ENCODE measurements at places on chromosomes 11 and 22. TPM values are rescaled to one million over a fixed set of nuclear protein-coding genes. Genes with fewer than 3 reads are reported as not detected.

Gene ACCS
- total RNA-seq = 3.1 TPM

Gene MAPK8IP1
- total RNA-seq = 4.5 TPM

Gene KRTAP5-9
- not detected for total RNA-seq

Gene GLYATL1
- total RNA-seq = not detected

Gene OVOL1
- total RNA-seq = not detected

Gene CCDC87
- total RNA-seq = 0.28 TPM

Gene DHCR7
- 25.1 TPM for total RNA-seq

Gene CAPN5
- 15.7 TPM for total RNA-seq

Gene KRTAP5-8
- total RNA-seq = not detected

Gene TST
- 41.9 TPM for total RNA-seq

Gene ESAM
- 70.7 TPM for total RNA-seq

Gene MS4A1
- total RNA-seq = not detected

Gene KCNE3
- 0.28 TPM for total RNA-seq

Gene OR4A16
- total RNA-seq = not detected

Gene APOL4
- total RNA-seq = 4.8 TPM

Gene SAA2
- not detected for total RNA-seq

Gene SLC22A25
- not detected for total RNA-seq

Gene CD3G
- total RNA-seq = not detected

Gene BTG4
- not detected for total RNA-seq

Gene MIOX
- total RNA-seq = not detected

Gene BAD
- total RNA-seq = 58.8 TPM

Gene APOL3
- 31.8 TPM for total RNA-seq

Gene FGF4
- not detected for total RNA-seq

Measured in endothelial cell of coronary artery (primary cell).